ENCODE measurements at places on chromosomes 5 and 9.

DNA sequence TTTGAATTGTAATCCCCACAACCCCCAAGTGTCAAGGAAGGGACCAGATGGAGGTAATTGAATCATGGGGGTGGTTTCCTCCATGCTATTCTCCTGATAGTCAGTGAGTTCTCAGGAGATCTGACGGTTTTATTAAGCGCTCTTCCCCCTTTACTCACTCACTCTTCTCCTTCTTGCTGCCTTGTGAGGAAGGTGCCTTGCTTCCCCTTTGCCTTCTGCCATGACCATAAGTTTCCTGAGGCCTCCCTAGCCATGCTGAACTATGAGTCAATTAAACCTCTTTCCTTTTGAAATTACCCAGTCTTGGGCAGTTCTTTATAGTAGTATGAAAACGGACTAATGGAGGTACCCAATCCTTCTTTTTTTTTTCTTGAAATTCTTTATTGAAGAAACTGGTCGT lies 2.2 kb upstream of the CEP120 start:
- DNase-seq = no peak

DNA sequence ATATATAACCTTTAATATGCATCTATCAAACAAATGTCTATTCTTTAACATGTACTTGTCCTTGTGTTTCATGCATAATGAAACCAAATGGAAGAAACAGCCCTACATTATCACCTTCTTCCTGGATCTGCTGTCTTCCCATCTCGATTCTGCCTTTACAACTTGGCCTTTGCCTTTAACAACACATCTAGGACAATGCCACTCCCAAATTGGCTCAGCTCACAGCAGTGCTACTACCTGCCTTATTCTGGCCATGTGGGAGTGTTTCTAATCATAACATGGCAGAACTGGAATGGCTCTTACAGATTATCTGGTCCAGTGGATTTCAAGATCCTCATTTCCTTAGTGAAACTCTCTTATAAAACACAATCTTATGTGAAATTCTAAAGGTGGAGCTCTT lies 176.5 kb downstream of the CARTPT start:
- no peak for DNase-seq

- no peak for DNase-seq
Measured at GRCh38 chr5:170421826-170422225, 32.7 kb upstream of the KCNMB1 start.

DNA sequence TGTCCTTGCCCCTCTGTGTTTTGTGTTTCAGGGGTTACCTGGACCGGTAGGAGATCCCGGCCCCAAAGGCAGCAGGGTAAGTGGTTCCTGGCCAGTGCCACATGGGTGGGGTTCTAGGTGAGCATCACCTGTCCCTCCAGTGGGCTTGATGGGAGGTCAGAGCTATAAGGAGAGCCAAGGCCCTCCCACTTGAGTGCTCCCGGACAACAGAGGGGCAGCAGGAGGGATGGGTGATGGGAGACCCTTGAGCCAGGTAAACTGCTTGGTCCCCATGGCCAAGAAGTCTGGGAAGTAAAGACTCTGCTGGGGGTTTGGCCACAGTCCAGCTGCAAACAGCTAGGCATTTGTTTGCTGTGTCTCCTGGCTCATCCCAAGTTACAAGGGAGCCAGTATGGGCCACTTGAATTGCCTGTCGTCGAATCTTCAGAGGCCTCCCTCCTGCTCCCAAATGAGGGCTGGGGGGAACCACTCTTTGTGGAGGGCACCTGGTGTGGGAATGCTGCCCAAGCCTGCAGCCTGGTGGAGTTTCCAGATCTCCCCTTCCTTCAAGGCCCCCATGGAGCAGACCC lies 51.0 kb downstream of the COL27A1 start:
- DNase-seq = no peak

GRCh38 chr5:111411301-111411700 lies 101.0 kb downstream of the STARD4 start:
- no peak for DNase-seq

DNA sequence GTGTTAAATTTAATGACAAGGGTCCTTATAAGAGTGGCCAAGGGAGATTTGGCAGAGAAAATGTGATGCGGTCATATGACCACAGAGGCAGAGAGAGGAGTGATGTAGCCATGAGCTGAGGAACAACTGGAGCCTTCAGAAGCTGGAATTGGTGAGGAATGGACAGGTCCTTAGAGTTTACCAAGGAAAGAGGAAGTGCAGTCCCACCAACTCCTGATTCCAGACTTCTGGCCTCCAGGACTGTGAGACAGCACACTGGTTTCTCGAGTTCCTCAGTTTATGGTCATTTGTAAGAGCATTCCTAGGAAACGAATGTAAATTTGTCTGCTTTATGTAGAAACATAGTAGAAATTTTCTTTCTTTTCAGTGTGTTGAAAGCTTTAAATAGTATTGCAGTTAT lies 410.1 kb downstream of the CDH18 start:
- no peak for DNase-seq

- no peak for DNase-seq
Measured at GRCh38 chr5:10466446-10467073, 24.9 kb downstream of the ROPN1L start.
